ENCODE measurements at places on chromosomes 13 and 19. TPM values are rescaled to one million over a fixed set of nuclear protein-coding genes. Genes with fewer than 3 reads are reported as not detected.
A peak's percentile ranks its signal among the peaks of the same experiment; 100 is the strongest.

The SIGLECL1 gene
- total RNA-seq = not detected

The SLC25A41 gene
- not detected for total RNA-seq

The PDE4C gene
- under 0.01 TPM for total RNA-seq

The MATK gene
- total RNA-seq = 0.78 TPM

The COL4A2 gene
- 69.3 TPM for total RNA-seq

- no peak overlapping the region for H3K4me3 ChIP-seq
- H3K27ac ChIP-seq = no peak overlapping the region
- no peaks in the 10 kb centered on the region for H3K36me3 ChIP-seq
- H3K4me1 ChIP-seq = no peaks in the 10 kb centered on the region
- no peaks in the 10 kb centered on the region for H3K27me3 ChIP-seq
- peak; percentile 51 for DNase-seq
Measured at GRCh38 chr13:26508885-26509284, 48.6 kb upstream of the WASF3 start.

GRCh38 chr13:97880311-97880675 lies 73.2 kb upstream of the IPO5 start:
- H3K27ac ChIP-seq = no peak overlapping the region
- no peaks in the 10 kb centered on the region for H3K27me3 ChIP-seq
- H3K36me3 ChIP-seq = no peaks in the 10 kb centered on the region
- no peak overlapping the region for H3K4me3 ChIP-seq
- peaks cover 5% of the 10 kb centered on the region for H3K4me1 ChIP-seq

- H3K36me3 ChIP-seq = no peaks in the 10 kb centered on the region
- H3K4me3 ChIP-seq = no peak overlapping the region
- no peak overlapping the region for H3K27ac ChIP-seq
- H3K4me1 ChIP-seq = no peaks in the 10 kb centered on the region
Measured at GRCh38 chr19:19071897-19072296, 8.1 kb downstream of the SLC25A42 start.

DNA sequence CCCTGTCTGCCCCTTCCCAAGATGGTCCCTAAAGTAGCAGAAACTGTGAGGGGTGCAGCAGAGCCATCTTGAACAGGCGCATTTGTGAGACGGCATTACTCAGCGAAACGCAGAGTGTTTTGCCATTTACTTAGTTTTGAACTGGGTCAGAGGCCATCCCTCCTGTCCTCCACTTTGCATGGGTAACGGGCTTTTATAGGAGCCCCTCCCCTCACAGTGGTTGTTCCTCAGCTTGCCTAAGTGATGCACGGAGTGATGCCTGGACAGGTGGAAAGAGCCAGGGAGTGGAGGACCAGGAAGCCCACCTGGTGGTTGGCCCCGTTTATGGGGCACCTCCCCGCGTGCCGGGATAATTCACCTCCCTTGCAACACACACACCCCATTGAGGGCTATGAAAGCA lies 68.0 kb upstream of the C1QTNF9 start:
- peaks cover 65% of the 10 kb centered on the region for H3K4me1 ChIP-seq
- H3K27ac ChIP-seq = no peak overlapping the region
- no peaks in the 10 kb centered on the region for H3K36me3 ChIP-seq
- no peak overlapping the region for H3K4me3 ChIP-seq

DNA sequence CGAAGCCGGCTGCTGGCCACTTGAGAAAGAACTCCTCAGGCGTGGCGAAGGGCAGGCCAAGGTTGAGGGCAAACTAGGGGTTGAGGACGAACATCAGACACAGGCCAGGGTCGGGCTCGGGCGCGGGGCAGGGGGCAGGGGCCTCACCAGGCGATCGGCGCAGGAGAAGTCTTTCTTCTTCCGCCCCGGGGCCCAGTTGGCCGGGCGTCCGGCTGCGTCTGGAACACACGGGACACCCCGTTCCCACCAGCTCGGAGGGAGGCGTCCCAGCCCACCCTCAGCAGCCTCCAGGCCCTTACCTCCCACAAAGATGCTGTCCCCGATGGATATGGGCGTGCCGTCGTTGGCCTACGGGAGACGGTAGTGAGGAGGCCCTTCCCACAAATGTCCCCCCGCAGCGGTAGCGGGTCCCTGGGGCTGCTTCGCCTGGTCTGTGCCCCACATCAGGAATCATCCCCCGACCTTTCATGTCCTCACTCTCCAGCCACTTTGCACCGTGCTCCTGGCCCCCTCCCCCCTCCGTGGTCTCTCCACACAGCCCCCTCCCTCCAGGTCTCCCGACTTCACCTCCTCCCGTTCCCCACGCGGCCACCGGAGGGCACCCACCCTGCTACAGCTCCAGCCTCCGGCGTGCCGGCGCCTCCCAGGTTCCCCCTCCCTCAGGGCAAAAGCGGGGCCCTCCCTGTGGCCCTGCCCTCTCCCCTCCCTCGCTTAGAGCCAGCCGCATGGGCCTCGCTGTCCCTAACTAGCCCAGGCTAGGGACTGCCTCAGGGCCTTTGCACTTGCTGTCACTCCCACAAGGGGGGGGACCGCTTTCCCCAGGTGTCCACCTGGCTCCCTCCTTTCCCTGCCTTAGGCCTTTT lies 4.8 kb downstream of the PNKP start:
- no peak for DNase-seq
- H3K4me1 ChIP-seq = peaks cover 24% of the 10 kb centered on the region
- H3K27me3 ChIP-seq = no peaks in the 10 kb centered on the region
- no peak overlapping the region for H3K4me3 ChIP-seq

DNA sequence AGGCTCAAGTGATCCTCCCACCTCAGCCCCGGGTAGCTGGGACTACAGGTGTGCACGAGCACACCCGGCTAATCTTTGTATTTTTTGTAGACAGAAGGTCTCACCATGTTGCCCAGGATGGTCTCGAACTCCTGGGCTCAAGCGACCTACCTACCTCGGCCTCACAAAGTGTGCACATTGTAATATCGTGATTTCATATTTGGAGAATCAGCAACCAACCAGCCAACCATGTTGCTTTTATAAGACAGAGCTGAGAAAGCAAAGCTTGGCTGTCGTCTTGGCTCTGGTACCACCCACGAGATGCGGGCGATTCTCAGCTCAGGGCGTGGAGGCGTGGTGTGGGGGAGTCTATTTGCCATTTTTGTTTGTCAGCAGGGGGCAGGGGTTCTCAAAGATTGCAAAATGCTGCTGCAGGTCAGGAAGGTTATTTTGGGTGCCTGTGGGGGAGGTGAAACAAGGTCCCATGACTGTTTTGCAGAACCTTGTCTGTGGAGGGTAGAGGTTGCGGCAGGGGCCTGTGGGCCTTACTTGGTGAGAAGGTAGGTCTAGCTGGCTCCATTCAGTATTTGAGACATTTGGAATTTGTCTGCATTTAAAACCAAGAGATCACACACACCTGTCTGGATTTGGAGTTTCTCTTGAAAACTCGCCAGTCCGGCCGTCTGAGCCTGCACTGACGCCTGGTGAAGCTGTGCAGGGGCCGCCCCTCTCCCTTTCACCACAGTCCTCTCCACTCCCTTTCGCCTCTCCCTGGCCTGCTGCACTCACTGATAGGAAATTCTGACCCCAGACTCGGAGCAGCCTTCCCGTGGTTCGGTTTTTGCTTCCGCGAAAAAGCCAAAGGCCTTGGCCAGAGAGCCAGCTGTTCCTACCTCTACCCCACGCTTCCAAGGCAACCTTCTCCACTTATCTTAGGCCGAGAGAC lies 15.4 kb downstream of the TNFAIP8L1 start:
- H3K27me3 ChIP-seq = no peaks in the 10 kb centered on the region
- H3K27ac ChIP-seq = no peak overlapping the region
- H3K4me3 ChIP-seq = no peak overlapping the region
- H3K36me3 ChIP-seq = peaks cover 23% of the 10 kb centered on the region
- no peak for DNase-seq

- peaks cover 7% of the 10 kb centered on the region for H3K4me1 ChIP-seq
- no peaks in the 10 kb centered on the region for H3K36me3 ChIP-seq
- H3K4me3 ChIP-seq = no peak overlapping the region
- H3K27ac ChIP-seq = no peak overlapping the region
- no peaks in the 10 kb centered on the region for H3K27me3 ChIP-seq
Measured at GRCh38 chr19:38031423-38031770, 124.4 kb downstream of the SIPA1L3 start.

DNA sequence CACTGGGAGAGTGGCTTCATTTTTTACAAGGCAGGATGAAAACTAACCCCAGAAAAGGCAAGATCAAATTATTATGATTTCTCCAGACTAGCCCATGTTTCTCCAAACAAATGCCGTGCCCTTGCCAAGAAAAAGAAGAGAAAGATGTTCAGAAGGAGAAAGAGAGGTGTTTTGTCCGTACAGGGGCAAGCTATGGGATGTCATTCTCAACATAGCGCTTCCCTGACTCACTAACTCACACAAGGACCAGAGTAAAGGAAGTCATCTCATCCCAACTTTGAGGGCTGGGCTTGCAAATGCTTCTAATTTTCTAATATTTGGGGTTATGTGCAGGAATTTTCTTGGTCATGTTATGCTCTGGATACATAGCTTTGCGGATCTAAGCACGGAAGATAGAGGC lies 224.2 kb upstream of the MAB21L1 start:
- no peak overlapping the region for H3K27ac ChIP-seq
- DNase-seq = no peak
- H3K4me3 ChIP-seq = no peak overlapping the region
- H3K4me1 ChIP-seq = no peaks in the 10 kb centered on the region

DNA sequence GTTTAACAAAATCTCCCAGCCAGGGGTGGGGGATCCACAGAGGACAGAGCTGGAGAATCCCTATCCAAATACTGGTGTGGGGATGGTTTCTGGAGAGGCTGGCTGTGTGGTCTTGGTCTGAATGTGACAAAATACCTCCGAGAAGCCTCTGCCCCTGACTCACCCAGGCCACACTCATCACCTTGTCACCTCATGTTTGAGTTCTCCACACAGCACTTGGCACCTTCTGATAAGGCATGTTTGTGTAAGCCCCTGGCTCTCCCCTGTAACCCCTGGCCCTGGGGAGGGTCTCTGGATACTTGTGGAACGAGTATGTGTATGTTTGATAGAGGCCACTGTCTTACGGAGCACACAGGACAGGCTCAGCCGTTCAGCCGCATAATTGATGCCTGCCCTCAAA lies 14.7 kb downstream of the TECR start:
- no peaks in the 10 kb centered on the region for H3K27me3 ChIP-seq
- no peak overlapping the region for H3K27ac ChIP-seq
- no peaks in the 10 kb centered on the region for H3K36me3 ChIP-seq
- no peaks in the 10 kb centered on the region for H3K4me1 ChIP-seq
- no peak overlapping the region for H3K4me3 ChIP-seq

DNA sequence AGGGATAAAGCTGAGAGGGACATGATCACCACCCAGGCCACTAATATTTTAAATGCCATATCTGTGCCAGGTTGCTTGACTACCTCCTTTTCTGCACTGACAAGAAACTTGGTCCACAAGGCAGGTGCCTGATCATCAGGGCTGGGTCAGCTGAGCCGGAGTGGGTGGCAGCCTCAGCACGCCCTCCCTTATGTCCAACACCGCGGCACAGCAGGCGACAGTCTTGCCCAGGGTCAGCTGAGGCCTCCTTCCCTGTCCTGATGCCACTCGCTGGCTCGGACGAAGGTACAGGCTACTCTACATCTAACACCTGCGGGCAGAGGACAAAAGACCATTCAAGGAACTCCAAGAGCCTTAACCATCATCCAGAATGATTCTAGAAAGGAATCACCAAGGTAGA lies 16.9 kb downstream of the ZC3H4 start:
- H3K4me3 ChIP-seq = no peak overlapping the region
- H3K27me3 ChIP-seq = no peaks in the 10 kb centered on the region
- peaks cover 3% of the 10 kb centered on the region for H3K36me3 ChIP-seq
- peak; percentile 64 for DNase-seq
- H3K4me1 ChIP-seq = peaks cover 73% of the 10 kb centered on the region

GRCh38 chr13:89846926-89847585 lies 1500.4 kb upstream of the MIR17HG start:
- H3K4me3 ChIP-seq = no peak overlapping the region
- no peaks in the 10 kb centered on the region for H3K4me1 ChIP-seq
- no peak overlapping the region for H3K27ac ChIP-seq
- H3K27me3 ChIP-seq = no peaks in the 10 kb centered on the region

DNA sequence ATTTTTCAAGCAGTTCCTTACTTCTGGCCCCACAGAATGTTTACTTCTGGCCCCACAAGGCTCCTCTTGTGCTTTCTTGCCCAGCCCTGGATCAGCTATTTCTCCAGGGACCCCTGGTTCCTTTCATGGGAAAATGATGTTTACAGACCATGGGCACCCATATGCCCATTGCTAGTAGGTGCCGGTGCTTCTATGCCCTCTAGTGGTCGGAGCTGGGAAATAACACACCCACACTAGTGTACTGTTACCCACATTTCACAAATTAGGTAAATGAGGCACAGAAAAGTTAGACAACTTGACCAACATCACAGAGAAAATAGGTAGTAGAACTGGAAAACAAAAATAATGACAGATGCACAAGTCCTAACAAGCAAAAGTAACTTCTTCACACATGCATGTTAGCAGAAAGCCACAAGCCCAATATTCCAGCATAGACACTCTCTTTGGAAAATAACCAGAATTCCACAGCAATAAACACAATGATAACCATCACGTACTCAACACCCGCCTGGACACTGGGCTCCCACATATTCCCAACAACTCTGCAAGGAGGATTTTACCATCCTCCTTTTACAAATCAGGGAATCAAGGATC lies 1.3 kb upstream of the CEACAM6 start:
- DNase-seq = peak; percentile 70
- H3K36me3 ChIP-seq = no peaks in the 10 kb centered on the region
- no peaks in the 10 kb centered on the region for H3K27me3 ChIP-seq
- no peak overlapping the region for H3K4me3 ChIP-seq

DNA sequence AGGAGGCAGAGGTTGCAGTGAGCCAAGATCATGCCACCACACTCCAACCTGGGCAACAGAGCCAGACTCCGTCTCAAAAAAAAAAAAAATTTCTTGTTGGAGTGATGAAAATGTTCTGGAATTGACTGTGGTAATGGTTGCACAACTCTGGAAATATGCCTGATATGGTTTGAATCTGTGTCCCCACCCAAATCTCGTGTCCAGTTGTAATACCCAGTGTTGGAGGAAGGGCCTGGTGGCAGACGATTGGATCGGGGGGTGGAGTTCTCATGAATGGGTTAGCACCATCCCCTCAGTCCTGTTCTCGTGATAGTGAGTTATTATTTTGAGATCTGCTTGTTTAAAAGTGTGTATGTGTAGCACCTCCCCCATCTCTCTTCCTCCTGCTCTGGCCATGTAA lies 41.1 kb upstream of the MAP3K10 start:
- no peak overlapping the region for H3K4me3 ChIP-seq
- no peak for DNase-seq
- no peaks in the 10 kb centered on the region for H3K36me3 ChIP-seq
- no peaks in the 10 kb centered on the region for H3K4me1 ChIP-seq
- no peak overlapping the region for H3K27ac ChIP-seq
- H3K27me3 ChIP-seq = no peaks in the 10 kb centered on the region

DNA sequence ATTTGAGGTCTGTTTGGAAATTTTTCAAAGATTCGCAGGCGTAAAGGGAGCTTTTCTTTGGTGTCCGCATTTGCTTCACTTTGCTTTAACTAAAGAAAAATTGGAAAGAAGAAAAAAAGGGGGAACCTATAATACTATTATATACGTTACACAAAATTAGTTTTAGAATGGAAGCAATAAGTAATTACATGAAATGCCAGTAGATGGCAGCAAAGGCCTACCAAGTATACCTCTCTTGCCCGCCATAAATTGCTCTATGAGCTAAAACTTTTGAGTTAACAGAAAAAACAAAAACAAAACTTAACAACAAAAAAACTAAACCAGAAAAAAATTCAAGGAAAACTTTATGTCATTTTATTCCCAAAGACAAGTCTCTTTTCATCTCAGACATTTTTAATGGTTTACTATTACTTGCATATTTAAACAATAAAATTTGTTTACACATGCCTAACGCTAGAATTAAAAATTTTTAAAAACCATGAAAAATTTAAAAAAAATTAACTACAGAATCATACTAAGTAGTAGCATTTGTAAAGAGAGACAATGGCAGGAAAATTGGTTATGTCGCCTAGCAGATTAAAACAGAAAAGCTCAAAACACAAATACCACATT lies 271.4 kb downstream of the NALCN start:
- DNase-seq = no peak
- H3K4me3 ChIP-seq = no peak overlapping the region
- H3K36me3 ChIP-seq = no peaks in the 10 kb centered on the region
- H3K4me1 ChIP-seq = no peaks in the 10 kb centered on the region
- H3K27ac ChIP-seq = no peak overlapping the region
